ENCODE measurements at places on chromosomes 5 and 9.
A peak's percentile ranks its signal among the peaks of the same experiment; 100 is the strongest.

GRCh38 chr5:103721183-103721582, 158.6 kb upstream of the NUDT12 start:
- no peak for DNase-seq

- peak; percentile 26 for DNase-seq
Measured at GRCh38 chr5:157109744-157110143, 900 bp upstream of the HAVCR2 start.

GRCh38 chr9:3528451-3528850, 2.6 kb upstream of the RFX3 start:
- DNase-seq, result no peak

GRCh38 chr9:18327121-18327520, 146.8 kb upstream of the ADAMTSL1 start:
- no peak for DNase-seq

DNA sequence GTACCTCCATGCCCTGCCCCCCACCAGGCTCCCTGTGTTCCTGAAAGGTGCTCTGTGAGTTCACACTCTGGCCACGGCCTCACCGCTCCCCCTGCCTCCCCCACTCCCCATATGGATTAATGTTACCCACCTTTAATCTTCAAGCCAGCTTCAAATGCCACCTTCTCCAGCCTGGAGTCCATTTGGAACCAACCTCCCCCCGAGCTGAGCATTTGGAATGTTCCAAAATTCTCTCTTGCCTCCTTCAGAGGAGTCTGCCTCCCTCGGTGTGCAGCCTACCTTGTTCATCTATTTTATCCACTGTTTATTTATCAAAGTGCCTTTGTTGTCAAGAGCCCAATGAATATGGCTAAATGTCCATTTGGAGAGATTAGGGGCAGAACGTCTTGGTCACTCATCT, 4.3 kb downstream of the GOLGA2 start:
- DNase-seq, result no peak

DNA sequence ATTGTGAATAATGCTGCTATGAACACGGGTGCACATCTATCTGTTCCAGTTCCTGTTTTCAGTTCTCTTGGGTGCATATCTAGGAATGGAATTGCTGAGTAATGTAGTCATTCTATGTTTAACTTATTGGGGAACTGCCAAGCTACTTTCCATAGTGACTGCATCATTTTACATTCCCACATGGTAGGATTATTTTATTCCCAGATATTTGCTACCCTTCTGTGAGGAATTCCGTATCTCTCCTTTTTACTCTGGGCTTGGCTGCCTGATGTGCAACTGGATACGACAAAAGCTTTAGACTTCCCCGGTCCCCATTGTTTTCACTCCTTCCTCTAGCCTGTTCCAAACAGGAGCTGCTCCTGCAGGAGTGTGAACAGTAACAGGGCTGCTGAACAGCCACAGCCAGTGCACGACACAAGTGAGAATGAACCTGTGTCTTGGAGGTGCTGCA, 7.2 kb downstream of the TAS2R1 start:
- DNase-seq, result no peak

Measured in germinal center (tissue), 1 donor.